ENCODE measurements at places on chromosomes 16 and 17.

DNA sequence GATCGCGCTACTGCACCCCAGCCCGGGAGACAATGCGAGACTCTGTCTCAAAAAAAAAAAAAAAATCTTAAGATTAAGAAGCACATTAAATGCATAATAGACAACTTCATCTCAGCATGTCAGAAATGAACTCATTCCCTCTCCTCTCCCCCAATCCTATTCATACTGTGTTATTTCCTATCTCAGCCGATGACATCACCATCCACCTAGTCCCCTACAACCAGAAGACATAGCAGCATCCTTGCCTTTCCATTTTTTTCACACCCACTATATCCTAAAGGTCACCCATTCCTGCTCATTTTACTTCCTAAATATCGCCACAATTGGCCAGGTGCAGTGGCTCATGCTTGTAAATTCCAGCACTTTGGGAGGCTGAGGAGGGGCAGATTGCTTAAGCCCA lies 81.3 kb downstream of the RPGRIP1L start:
- DNase-seq, result no peak
- no peaks in the 10 kb centered on the region for H3K4me1 ChIP-seq
- no peaks in the 10 kb centered on the region for H3K36me3 ChIP-seq
- no peaks in the 10 kb centered on the region for H3K27me3 ChIP-seq

DNA sequence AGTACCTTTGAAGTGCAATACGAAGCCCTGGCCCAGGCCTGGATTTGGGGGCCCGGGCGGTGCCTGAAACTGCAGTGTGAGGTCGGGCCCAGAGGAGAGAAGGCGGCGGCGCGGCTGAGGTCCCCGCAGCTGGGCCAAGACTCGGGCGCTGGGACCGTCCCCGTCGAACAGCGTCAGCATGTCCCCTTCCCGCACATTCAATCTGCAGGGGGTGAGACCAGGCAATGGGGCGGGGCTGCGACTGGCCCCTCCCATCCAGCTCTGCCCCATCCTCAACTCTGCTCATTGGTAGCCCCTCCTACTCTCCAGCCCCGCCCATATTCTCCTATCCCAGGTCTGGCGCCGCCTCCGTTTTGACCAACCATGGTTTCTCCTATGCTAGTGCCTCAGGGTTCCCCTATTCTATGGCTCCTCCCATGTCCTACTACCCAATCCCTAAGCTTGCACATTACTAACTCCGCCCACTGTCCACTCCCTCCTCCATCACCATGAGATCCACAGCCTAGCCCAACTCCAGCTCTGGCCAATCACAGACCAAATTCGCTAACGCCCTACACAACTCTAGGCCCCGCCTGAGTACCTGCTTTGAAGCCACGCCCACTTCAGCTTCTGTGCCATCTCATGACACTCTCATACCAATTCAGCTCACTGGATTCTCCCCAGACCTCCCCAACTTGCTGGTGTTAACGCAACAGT lies 14.4 kb upstream of the CDIPT start:
- H3K4me1 ChIP-seq, result no peaks in the 10 kb centered on the region
- H3K27ac ChIP-seq, result no peak overlapping the region
- no peak for DNase-seq
- no peak overlapping the region for H3K4me3 ChIP-seq
- H3K27me3 ChIP-seq, result no peaks in the 10 kb centered on the region

DNA sequence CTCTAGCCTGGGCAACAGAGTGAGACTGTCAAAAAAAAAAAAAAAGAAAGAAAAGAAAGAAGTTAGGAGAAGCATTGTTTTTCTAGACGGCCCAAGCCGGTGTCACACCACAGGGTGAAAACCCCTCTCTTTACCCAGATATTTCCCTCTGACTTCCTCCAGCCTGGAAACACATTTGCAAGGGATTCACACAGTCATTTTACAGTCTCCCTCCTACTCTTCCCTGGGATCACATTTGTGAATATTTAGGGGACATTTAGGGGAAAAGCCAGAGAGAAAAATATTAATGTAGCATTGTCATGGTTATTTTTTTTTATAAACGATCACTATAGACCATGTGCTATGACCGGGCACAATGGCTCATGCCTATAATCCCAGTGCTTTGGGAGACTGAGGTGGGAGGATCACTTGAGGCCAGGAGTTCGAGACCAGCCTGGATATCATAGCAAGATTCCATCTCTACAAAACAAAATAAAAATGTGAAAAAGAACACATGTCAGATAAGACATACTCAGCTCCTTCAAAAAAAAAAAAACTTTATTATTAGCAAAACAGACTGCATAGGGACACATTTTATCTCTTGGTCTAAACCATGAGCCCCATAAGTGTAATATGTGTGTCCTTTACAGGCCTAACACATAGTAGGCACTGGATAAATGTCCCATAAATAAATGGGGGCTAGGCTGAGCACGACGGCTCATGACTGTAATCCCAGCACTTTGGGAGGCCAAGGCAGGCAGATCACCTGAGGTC lies 10.9 kb upstream of the SDR42E2 start:
- no peaks in the 10 kb centered on the region for H3K27me3 ChIP-seq
- H3K27ac ChIP-seq, result no peak overlapping the region
- no peak overlapping the region for H3K4me3 ChIP-seq
- no peaks in the 10 kb centered on the region for H3K36me3 ChIP-seq
- no peaks in the 10 kb centered on the region for H3K4me1 ChIP-seq

GRCh38 chr16:88534638-88535190 lies 35.5 kb upstream of the ZC3H18 start:
- DNase-seq, result no peak
- no peaks in the 10 kb centered on the region for H3K36me3 ChIP-seq
- no peak overlapping the region for H3K4me3 ChIP-seq
- no peak overlapping the region for H3K27ac ChIP-seq

DNA sequence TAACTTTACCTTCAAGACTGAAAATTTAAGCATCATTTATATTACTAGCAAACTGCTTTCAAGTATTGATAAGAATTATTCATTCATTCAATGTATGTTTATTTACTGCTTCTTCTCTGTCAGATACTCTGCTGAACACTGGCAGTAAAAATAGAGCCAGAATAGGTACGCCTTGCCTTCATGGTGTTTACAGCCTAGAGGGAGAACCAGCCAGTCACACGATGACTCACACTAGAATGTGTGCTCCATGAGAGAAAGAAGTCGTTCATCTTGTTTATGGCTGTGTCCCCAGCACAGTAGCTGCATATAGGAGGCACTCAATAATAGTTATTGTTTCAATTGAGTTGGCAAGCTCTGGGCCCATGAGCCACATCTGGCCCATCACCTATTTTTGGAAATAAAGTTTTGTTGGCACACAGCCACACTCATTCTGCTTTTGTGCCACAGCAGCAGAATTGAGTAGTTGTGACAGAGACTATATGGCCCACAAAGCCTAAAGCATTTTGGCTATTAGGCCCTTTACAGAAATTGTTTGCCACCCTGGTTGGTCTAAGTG lies 84.2 kb downstream of the TMC6 start:
- H3K27me3 ChIP-seq, result no peaks in the 10 kb centered on the region
- H3K27ac ChIP-seq, result no peak overlapping the region
- no peak overlapping the region for H3K4me3 ChIP-seq
- H3K4me1 ChIP-seq, result no peaks in the 10 kb centered on the region
- H3K36me3 ChIP-seq, result no peaks in the 10 kb centered on the region
- no peak for DNase-seq

DNA sequence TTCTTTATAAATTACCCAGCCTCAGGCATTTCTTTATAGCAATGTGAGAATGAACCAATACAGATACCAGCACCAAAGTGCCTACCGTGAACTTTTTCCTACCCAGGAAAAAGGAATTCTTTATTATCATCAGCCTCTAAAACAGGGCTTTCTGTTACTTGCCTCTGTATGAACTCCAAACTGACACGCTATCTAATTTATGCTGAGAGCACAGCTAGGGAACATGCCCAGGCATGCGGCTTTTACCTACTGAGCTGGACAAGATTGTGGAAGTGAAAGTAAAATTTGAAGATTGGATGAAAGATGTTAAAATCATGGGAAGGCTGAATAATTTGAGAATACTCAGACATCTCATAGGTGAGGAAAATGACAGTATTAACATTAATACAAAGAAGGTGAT lies 24.4 kb upstream of the ADCY9 start:
- H3K27ac ChIP-seq, result no peak overlapping the region
- H3K36me3 ChIP-seq, result no peaks in the 10 kb centered on the region
- no peaks in the 10 kb centered on the region for H3K27me3 ChIP-seq
- DNase-seq, result no peak
- H3K4me3 ChIP-seq, result no peak overlapping the region

- H3K4me3 ChIP-seq, result no peak overlapping the region
- no peak for DNase-seq
- H3K27me3 ChIP-seq, result no peaks in the 10 kb centered on the region
- H3K36me3 ChIP-seq, result no peaks in the 10 kb centered on the region
- H3K27ac ChIP-seq, result no peak overlapping the region
- no peaks in the 10 kb centered on the region for H3K4me1 ChIP-seq
Observed at GRCh38 chr17:49082231-49082630, 50.3 kb upstream of the B4GALNT2 start.

- H3K36me3 ChIP-seq, result no peaks in the 10 kb centered on the region
- H3K27me3 ChIP-seq, result no peaks in the 10 kb centered on the region
Observed at GRCh38 chr16:872436-873242, 72.1 kb upstream of the GNG13 start.

DNA sequence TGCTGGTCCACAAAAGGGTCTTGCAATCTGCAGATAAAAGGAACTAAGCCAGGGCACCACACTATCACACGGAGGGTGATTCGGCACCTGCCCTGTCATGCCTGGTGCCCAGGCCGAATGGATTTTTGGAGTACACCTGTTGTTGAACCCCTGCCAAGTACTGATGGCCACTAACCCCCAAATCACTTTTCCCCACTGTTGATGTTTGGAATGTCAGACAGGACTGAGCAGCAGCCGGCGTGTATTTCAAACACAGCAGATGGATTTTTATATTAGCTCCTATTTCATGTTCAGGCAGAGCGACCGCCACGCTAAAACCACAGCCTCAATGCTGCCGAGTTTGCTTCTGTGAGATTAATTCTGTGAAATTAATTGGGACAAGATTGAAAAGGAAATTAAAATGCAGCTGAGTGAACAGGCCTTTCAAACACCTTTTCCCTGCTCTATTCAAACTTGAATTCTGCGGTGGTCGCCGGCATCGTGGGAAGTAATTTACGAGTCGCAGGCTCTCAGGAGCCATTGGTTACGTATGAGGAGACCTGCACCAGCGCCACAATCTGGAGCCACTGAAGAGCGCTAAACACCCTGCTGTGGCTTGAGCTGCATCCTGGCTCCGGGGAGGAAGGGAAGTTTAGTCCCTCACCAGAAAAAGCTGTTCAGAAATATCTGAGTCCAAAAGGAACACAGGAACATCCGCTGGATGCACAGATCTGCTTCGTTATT lies 48.5 kb downstream of the SNX11 start:
- no peak for DNase-seq
- no peak overlapping the region for H3K27ac ChIP-seq
- peaks cover 5% of the 10 kb centered on the region for H3K4me1 ChIP-seq
- no peaks in the 10 kb centered on the region for H3K36me3 ChIP-seq
- H3K4me3 ChIP-seq, result no peak overlapping the region

DNA sequence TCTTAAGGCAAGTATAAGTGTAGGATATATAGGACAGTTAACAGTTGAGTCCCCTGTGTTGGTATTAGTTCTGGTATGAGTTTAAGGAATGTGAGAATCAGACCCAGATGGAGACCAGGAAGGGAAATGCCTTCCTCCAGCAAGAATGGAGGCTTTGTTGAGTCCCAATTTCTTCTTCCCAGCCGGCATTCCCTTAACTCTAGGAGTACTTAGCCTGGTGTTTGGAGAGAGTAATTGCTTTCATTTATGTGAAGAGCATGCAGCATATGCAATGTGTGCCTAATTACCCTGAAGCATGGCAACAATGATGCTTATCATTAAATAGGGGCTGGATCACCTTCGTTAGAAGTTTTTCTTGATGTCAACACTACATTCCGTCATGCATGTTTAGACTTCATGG lies 225.9 kb upstream of the XYLT1 start:
- H3K4me1 ChIP-seq, result no peaks in the 10 kb centered on the region
- H3K27me3 ChIP-seq, result peaks cover 3% of the 10 kb centered on the region
- DNase-seq, result no peak
- no peaks in the 10 kb centered on the region for H3K36me3 ChIP-seq
- no peak overlapping the region for H3K4me3 ChIP-seq

- H3K27me3 ChIP-seq, result peaks cover 4% of the 10 kb centered on the region
- no peak overlapping the region for H3K27ac ChIP-seq
- H3K4me1 ChIP-seq, result peaks cover 5% of the 10 kb centered on the region
- no peak for DNase-seq
- no peak overlapping the region for H3K4me3 ChIP-seq
- no peaks in the 10 kb centered on the region for H3K36me3 ChIP-seq
Observed at GRCh38 chr17:48747445-48748363, 19.2 kb upstream of the HOXB13 start.

GRCh38 chr16:79400462-79401149 lies 199.9 kb downstream of the MAF start:
- no peak overlapping the region for H3K27ac ChIP-seq
- no peak overlapping the region for H3K4me3 ChIP-seq
- no peaks in the 10 kb centered on the region for H3K36me3 ChIP-seq
- no peaks in the 10 kb centered on the region for H3K4me1 ChIP-seq
- no peak for DNase-seq

- H3K27ac ChIP-seq, result no peak overlapping the region
- peaks cover 25% of the 10 kb centered on the region for H3K4me1 ChIP-seq
- H3K4me3 ChIP-seq, result no peak overlapping the region
- no peak for DNase-seq
- H3K27me3 ChIP-seq, result no peaks in the 10 kb centered on the region
Observed at GRCh38 chr16:676913-677312, 1.4 kb downstream of the RHBDL1 start.

DNA sequence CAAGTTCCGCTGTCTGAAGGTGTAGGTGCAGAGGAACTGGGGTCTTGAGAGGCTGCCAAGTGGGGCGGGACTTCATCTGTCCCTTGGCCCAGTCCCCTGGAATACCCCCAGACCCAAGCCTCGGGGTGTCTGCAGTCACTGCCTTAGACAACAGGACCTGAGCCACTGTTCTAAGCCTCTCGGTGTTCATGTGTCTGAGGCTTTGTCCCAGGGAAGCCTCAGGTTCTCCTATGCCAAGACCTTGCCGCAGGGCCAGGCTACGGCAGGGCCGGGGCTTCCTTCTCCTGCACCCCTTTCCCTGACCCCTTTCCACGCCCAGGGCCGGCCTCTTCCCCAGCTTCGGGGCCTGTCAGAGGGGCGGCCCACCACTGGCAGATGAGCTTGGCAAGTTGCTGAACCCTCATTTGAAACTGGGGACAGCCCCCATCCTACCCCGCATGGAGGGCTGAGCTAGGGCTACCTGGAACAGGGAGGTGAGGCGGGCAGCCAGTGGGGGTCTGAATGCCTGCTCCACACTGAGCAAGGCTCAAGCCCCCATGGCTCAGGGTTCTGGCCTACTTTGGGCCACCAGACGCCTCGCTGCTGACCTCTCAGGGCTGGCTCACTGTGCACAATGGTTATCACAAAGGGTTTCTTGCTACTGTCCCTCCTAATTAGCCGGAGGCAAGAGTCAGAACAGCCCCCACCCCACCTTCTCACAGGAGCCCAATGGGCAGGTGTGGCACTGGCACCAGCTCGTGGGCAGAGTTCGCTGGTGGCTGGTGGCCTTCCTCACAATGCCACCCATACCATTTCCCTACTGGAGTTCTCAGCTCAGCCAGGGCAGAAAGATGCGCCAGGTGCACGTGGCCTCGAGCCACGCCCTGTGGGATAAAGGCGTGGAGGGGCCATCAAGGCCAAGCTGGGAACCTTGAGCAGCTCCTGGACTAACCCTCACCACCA lies 7.1 kb downstream of the LITAFD start:
- H3K27ac ChIP-seq, result no peak overlapping the region
- no peak for DNase-seq
- H3K36me3 ChIP-seq, result peaks cover 4% of the 10 kb centered on the region
- peaks cover 4% of the 10 kb centered on the region for H3K4me1 ChIP-seq
- no peaks in the 10 kb centered on the region for H3K27me3 ChIP-seq

Data from Panc1 (cell line).